ENCODE measurements at places on chromosomes 2 and 18. TPM values are rescaled to one million over a fixed set of nuclear protein-coding genes. Genes with fewer than 3 reads are reported as not detected.

The CLEC4F gene
- total RNA-seq: 3.3 TPM

The CABYR gene
- 0.52 TPM for total RNA-seq

The RRM2 gene
- not detected for total RNA-seq

The LYPD6B gene
- 9.3 TPM for total RNA-seq

The ADRA2B gene
- under 0.01 TPM for total RNA-seq
